ENCODE measurements at places on chromosomes 7 and 10. TPM values are rescaled to one million over a fixed set of nuclear protein-coding genes. Genes with fewer than 3 reads are reported as not detected.

The SEM1 gene
- total RNA-seq, result 70.3 TPM

The ITIH2 gene
- not detected for total RNA-seq

The MMRN2 gene
- total RNA-seq, result 465 TPM

The GIMAP6 gene
- 262 TPM for total RNA-seq

The TDRD1 gene
- total RNA-seq, result under 0.01 TPM

The ACHE gene
- total RNA-seq, result 4.9 TPM

The CRPPA gene
- 2.0 TPM for total RNA-seq

The OPN4 gene
- total RNA-seq, result not detected

The SPDYE16 gene
- total RNA-seq, result not detected

All from dermis blood vessel endothelial cell (primary cell).